ENCODE measurements at places on chromosomes 7 and 10. TPM values are rescaled to one million over a fixed set of nuclear protein-coding genes. Genes with fewer than 3 reads are reported as not detected.

Gene FRMPD2
- polyA plus RNA-seq: 1.1 TPM

Gene PLAC9
- polyA plus RNA-seq: 28.9 TPM

Gene PON1
- 1.4 TPM for polyA plus RNA-seq

Gene MOGAT3
- polyA plus RNA-seq: 0.72 TPM

Gene NPSR1
- polyA plus RNA-seq: not detected
